ENCODE measurements at places on chromosomes 3 and 15. TPM values are rescaled to one million over a fixed set of nuclear protein-coding genes. Genes with fewer than 3 reads are reported as not detected.

GRCh38 chr15:47877836-47878235, 160.5 kb downstream of the SEMA6D start:
- DNase-seq, result no peak
- no peaks in the 10 kb centered on the region for H3K4me1 ChIP-seq
- H3K27ac ChIP-seq, result no peak overlapping the region
- H3K36me3 ChIP-seq, result no peaks in the 10 kb centered on the region
- no peak overlapping the region for H3K4me3 ChIP-seq

GRCh38 chr3:30155755-30156154, 450.6 kb upstream of the TGFBR2 start:
- no peaks in the 10 kb centered on the region for H3K4me1 ChIP-seq
- DNase-seq, result no peak
- H3K36me3 ChIP-seq, result no peaks in the 10 kb centered on the region
- H3K27me3 ChIP-seq, result no peaks in the 10 kb centered on the region

DNA sequence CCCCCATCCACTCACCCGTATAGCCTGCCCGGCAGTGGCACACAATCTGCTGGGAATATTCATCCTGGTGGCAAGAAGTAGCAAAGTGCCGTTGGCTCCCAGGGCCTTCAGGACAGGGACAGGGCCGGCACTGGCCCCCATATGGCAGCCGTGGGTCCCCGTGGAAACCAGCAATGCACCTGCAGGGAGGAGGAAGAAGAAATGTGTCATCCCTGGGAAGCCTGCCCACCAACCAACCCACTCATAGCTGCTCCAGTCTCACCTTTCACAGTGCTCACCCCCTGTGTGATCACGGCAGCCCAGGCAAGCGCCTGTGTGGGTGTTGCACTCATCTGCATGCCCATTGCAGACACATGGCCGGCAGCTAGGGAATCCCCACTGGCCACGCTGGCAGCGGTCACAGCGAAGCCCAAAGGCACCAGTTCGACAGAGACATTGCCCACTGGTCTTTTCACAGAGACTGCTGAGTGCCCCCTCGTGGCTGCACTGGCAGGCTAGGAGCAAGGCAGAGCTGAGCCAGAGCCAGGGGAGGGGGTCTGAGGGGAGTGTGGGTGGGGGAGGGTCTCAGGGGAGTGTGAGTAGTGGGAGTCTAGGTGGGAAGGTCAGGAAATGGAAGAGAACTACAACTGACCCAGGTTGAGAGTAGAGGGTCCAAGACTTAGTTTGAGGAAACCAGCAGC, 4.5 kb upstream of the USP19 start:
- H3K4me1 ChIP-seq, result no peaks in the 10 kb centered on the region
- H3K27ac ChIP-seq, result no peak overlapping the region
- H3K27me3 ChIP-seq, result no peaks in the 10 kb centered on the region
- DNase-seq, result no peak

DNA sequence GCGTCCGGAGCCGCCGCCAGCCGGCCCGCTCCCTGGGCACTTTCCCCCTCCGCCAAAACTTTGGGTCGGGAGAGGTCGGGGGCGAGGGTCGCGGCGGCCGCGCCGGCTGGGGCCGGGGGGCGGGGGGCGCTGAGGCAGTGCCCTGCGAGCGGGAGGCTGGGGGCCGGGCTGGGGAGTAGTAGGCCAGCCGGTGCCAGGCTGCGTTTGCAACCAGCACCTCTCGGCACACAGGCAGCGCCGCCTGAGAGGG, 452 bp downstream of the BBX start:
- DNase-seq, result no peak
- H3K27ac ChIP-seq, result peak overlapping the region; percentile 66
- peaks cover 3% of the 10 kb centered on the region for H3K4me1 ChIP-seq
- H3K4me3 ChIP-seq, result peak overlapping the region; percentile 90

The ABTB1 gene
- total RNA-seq, result 5.4 TPM

DNA sequence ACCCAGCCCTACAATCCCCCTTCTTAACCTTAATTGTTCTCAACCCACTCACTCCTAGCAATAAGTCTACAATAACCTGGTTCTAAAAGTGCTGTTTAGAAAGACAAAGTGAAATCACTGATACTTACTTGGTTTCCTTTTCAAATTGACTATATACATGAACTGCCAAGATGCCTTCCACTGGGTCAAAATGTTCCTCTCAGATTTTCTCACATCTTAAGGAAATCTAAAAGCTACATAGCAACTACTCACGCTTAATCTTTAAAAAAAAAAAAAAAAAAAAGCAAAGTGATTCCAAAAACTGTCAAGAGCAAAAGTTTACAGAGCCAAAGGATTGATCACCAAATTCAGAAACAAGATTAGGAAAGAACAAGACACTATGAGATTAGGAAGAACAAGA, 68.7 kb upstream of the MAP4 start:
- no peak for DNase-seq
- peaks cover 7% of the 10 kb centered on the region for H3K36me3 ChIP-seq
- no peak overlapping the region for H3K4me3 ChIP-seq
- H3K4me1 ChIP-seq, result peaks cover 12% of the 10 kb centered on the region
- H3K27ac ChIP-seq, result no peak overlapping the region

DNA sequence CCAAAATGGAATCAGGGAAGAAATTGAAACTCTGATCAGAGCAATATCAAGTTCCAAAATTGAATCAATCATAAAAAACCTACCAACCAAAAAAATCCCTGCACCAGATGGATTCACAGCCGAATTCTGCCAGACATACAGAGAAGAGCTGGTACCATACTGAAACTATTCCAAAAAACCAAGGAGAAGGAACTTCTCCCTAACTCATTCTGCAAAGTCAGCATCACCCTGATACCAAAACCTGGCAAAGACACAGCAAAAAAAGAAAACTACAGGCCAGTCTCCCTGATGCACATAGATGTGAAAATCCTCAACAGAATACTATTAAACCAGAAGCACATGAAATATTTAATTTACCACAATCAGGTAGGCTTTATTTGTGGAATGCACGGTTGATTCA, 118.1 kb downstream of the MYRIP start:
- H3K36me3 ChIP-seq, result no peaks in the 10 kb centered on the region
- no peak overlapping the region for H3K4me3 ChIP-seq
- H3K27me3 ChIP-seq, result no peaks in the 10 kb centered on the region

GRCh38 chr3:126961191-126961790, 21.6 kb upstream of the PLXNA1 start:
- H3K27ac ChIP-seq, result no peak overlapping the region
- H3K36me3 ChIP-seq, result no peaks in the 10 kb centered on the region
- H3K4me3 ChIP-seq, result no peak overlapping the region
- H3K4me1 ChIP-seq, result no peaks in the 10 kb centered on the region
- no peaks in the 10 kb centered on the region for H3K27me3 ChIP-seq
- DNase-seq, result no peak

- H3K4me3 ChIP-seq, result no peak overlapping the region
- no peaks in the 10 kb centered on the region for H3K36me3 ChIP-seq
- no peaks in the 10 kb centered on the region for H3K27me3 ChIP-seq
These were observed 125.2 kb upstream of the PROK2 start for GRCh38 chr3:71910108-71910507.

GRCh38 chr3:193134856-193135255, 106.2 kb upstream of the PLAAT1 start:
- peak; percentile 52 for DNase-seq
- peaks cover 12% of the 10 kb centered on the region for H3K4me1 ChIP-seq
- no peak overlapping the region for H3K4me3 ChIP-seq
- no peaks in the 10 kb centered on the region for H3K27me3 ChIP-seq
- 0 out of 2 replicates have a peak overlapping the region, but pooled peaks have one; percentile 12 for H3K27ac ChIP-seq

The CCDC54 gene
- not detected for total RNA-seq

DNA sequence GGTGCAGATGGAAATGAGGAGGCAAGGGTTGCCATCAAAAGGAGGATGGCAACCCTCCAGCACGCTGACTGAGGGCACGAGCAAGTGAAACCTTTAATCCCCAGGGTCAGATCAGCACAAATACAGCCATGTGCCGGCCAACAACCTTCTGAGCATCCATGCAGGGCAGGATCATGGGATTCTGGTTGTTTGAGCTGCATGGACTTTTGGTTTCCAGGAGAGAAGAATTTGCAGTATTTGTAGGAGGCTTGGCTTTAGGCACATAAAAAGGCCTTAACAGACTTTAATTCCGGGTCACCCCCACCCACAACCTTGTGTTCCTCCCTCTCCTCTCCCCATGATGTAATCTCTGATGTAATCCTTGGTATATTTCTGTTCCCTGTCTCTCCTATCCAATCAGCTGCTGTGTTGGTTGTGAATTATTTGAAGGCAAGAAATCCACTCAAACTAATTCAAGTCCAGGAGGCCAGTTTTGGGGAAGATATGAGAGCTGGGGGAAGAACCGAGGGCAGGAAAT, 254.3 kb downstream of the SHQ1 start:
- H3K27me3 ChIP-seq, result no peaks in the 10 kb centered on the region
- no peak overlapping the region for H3K4me3 ChIP-seq
- peaks cover 60% of the 10 kb centered on the region for H3K4me1 ChIP-seq
- peak; percentile 80 for DNase-seq
- H3K36me3 ChIP-seq, result no peaks in the 10 kb centered on the region

The RTP1 gene
- not detected for total RNA-seq

The ATP13A4 gene
- 0.18 TPM for total RNA-seq

DNA sequence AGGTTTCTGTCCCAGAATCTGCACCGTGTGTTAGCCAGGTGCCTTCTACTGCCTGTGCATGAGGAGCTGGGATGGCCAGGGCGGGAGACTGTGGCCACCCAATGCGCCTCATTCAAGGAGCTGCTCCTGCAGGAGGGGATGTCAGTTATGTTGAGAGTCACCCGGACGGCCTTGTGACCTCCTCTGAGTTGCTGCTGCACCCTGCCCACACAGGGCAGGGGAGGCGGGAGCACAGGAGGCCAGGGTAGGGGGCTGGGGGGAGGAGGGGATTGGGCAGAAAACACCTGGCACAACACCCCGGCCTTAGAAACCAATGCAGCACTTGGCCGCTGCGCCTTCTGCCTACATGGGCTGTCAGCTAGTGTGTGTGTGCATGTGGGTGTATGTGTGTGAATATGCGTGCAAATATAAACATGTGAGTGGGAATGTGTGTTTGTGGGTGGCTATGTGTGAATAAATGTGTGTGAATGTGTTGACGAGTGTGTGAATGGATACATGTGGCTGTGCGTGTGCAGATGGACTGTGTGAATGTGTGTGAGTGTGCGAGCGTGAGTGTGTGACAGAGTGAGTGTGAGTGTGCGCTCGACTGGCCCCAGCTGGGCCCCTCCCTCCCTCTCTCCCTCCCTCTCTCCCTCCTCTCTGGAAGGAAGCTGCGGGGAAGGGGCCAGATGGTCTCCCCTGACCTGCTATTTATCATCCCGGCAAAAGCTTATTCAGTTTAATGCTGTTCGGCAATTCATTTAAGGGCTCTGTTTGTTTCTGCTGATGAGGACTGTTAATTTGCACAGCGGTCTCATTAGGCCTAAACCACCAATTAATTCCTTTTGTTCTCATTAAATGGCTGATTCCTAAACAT, 106.9 kb downstream of the TLE3 start:
- no peak for DNase-seq
- H3K4me1 ChIP-seq, result peaks cover 10% of the 10 kb centered on the region
- H3K27me3 ChIP-seq, result peaks cover 5% of the 10 kb centered on the region
- no peak overlapping the region for H3K4me3 ChIP-seq
- H3K27ac ChIP-seq, result no peak overlapping the region
- no peaks in the 10 kb centered on the region for H3K36me3 ChIP-seq

DNA sequence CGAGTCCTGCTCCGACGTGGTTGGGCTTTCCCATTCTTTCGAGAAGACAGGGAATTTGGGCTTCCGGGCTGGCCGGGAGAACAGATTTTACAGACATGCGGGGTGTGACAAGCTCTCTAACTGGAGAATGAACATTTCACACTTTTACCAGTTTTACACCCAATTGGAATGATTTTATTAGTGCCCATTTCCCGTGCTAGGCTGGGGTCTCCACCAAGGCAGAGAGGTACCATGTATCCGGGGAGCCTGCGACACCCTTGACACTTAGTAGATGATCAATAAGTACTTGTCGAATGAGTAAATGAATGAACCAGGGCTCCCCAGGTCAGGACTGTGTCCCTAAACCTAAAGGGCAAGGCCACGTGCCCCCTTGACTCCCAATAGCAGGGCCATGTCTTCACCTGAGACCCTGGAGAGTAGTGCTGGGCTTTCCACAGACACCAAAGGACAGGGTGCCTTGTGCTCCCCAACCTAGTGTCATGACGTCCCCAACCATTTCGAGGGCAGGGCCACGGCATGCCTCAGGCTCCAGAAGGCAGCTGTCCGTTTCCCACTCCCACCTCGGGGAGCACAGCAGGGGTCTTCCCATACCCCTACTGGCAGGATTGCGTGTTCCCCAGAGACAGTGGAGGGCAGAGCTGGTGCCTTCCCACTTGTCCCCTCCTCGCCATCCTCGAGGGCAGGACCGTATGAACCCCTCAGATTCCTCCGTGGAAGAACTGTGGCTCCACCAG, 679 bp upstream of the MYD88 start:
- no peaks in the 10 kb centered on the region for H3K4me1 ChIP-seq
- no peaks in the 10 kb centered on the region for H3K27me3 ChIP-seq
- H3K27ac ChIP-seq, result peak overlapping the region; percentile 46
- peak overlapping the region; percentile 87 for H3K4me3 ChIP-seq

DNA sequence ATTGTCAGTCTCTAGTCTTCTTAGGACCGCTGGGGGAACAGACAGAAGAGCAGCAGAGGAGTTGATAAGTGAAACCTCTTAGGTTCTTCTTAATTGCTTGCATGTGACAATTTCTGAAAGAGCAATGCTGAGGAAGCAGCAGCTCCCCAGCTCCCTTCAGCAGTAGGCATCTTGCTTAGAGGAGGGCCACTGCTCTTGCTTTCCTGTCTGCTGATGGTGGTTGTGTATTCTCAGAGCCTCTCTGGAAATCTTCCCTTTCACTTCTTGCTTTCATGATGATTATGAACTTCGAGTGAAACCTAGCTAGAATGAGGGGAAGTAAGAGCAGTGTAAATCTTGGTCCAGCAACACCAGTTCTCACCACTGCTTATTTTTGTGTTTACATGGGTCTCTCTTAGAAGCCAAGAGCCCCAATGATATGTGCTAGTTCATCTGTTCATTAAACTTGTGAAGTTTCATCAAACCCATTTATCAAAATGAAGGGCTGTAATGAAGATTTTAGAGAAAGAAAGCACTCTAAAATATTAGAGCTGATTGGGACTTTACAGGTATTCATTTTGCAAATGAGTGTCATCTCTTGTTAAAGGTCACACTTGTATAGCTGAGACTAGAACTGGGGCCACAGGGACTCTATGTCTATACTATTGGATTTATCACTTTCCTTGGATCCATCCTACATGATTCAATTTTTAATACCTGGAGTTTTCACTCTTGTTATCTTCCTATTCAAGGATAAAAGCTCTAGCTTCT, 246.7 kb downstream of the LPP start:
- no peaks in the 10 kb centered on the region for H3K36me3 ChIP-seq
- H3K4me1 ChIP-seq, result no peaks in the 10 kb centered on the region
- H3K27me3 ChIP-seq, result no peaks in the 10 kb centered on the region
- no peak overlapping the region for H3K27ac ChIP-seq
- H3K4me3 ChIP-seq, result no peak overlapping the region
- DNase-seq, result no peak

- no peaks in the 10 kb centered on the region for H3K27me3 ChIP-seq
- H3K36me3 ChIP-seq, result no peaks in the 10 kb centered on the region
- no peak overlapping the region for H3K4me3 ChIP-seq
- no peaks in the 10 kb centered on the region for H3K4me1 ChIP-seq
These were observed 1361.4 kb downstream of the ROBO1 start for GRCh38 chr3:78406396-78406795.
